ENCODE measurements at places on chromosomes 11 and 22.

GRCh38 chr11:11789735-11790369, 51.9 kb upstream of the USP47 start:
- no peak for DNase-seq

- no peak for DNase-seq
Observed at GRCh38 chr22:17874231-17874905, 100.1 kb upstream of the BID start.

- DNase-seq: no peak
Observed at GRCh38 chr11:69156673-69157155, 979 bp downstream of the SMIM38 start.

DNA sequence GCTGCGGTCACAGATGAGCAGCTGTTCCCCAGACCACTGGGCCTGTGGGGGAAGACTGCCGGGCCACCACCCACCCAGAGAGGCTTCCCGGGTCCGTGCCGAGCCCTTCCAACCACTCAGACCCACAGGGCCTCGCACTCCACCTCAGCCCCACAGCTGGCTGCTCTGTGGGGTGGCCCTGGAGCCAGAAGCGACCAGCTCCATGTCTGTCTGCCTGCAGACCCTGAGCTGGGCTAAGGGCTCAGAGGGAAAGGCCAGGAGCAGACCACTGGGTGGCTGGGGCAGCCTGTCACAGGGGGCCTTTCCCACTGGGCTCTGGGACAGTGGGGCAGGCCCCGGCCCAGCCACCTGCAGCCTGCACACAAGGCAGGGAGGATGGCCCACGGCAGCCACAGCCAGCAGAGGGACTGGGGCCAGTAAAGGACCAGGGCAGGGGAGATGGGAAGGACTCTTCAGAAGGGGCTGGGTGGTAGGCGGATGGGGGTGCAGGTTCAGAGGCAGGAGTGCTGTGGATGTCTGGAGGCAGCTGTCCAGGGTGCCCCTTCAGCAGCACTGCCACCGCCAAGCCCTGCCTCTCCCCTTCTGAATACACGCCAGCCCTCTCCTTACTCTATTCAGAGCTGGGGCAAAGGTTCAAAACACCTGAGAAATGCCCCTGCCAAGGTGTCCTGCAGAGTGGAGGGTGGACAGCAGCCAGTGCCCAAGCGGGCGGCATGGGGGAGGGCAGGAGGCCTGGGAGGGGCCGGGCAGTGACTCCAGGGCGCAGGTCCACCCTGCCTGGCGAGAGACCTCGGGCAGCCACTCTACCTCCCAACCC, 32.2 kb downstream of the GNB1L start:
- DNase-seq: no peak

- DNase-seq: no peak
Observed at GRCh38 chr11:8204596-8204995, 35.8 kb upstream of the RIC3 start.

DNA sequence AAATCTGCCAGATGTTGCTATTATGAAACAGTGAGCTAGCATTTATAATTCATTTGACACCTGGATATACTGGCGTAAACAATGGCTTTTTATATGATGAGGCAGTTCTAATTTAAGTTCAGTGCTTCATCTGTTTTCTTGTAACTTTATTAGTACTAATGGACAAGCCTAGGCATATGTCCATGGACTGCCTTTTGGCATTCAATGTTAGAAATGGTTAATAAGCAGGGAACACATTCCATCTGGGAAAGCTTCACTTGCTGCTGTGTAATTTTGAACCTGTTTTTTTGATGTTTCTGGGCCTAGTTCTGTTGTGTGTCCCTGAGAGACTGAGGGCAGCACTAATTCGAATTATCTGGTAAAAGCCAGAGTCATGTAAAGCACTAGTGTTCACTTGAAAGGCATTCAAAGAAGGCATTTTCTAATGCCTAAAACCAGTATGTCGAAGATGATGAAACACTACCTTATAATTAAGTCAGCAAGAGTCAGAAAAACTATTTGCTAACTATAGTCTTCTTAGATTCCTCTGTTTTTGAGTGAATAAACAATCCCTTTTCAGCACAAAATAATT, 138.5 kb downstream of the SWAP70 start:
- no peak for DNase-seq

GRCh38 chr11:129815596-129816461, at the start of gene TMEM45B:
Gene TMEM45B (plus strand): TSS chr11:129815848. CDS start chr11:129852483, 36,635 bp downstream.
- DNase-seq: no peak

DNA sequence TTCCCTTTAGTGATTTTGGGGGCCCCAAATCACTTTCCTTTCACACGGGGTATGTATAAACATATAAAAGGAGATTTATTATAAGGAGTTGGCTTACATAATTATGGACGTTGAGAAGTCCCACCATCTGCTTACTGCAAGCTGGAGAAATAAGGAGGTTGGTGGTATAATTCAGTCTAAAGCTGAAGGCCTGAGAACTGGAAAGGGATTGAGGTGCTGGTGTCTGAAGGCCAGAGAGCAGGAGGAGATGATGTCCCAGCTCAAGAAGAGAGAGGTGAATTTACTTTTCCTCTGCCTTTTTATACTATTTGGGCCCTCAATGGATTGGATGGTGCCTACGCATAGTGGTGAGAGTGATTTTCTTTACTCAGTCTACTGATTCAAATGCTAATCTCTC, 1.3 kb upstream of the ZNF202 start:
- DNase-seq: no peak

DNA sequence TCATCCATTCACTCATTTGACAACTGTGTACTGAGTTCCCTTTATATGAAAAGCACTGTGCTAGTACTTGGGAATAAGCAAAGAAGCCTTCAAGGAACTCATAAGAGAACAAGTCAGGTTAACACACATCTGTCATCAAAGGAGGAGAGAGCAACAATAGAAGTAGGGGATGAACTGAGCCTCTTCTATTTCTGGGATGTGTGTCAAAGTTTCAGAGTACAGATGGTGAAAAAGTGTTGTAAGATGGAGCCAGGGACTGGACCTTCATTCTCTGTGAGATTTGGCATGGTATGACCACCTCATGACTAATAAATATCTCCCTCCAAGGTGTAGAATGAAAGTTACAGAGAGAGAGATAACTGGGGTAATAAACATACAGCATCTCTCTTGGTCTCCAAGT, 349.8 kb upstream of the PLET1 start:
- no peak for DNase-seq

DNA sequence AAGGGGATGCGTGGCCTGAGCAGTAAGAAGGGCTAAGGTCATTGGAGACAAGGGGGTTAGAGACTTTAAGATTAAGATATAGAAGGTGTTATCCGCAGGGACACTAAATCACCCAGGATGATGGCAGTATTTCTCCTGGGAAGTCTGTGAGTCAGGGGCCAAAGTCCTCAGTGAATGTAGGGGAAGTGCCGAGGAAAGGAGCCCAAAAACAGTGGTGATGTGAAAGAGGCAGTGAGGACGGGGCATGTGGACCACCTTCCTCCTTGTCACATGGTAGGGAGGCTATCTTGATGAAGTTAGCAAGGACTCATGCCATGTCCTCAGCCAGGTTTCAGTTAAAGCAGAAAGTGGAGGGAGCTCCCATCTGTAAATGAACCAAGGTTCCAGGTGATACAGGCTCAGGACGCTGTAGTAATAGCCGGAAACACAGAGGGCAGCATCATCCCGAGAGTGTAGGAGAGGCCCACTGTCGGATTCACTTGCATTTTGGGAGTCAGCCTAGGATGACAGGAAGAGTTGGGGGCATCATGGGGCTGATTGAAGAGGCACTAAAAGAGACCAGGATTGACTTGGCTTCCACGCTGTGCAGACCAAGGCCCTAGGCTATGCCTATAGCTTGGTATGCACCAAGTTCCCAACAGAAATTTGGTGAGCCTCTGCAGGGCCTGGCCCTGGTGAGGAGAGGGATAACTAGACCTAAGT, 33.5 kb downstream of the WEE1 start:
- DNase-seq: no peak

Measured in vagina (tissue), 2 donors.